ENCODE measurements at places on chromosomes 5 and 9.

- no peak for DNase-seq
Observed at GRCh38 chr9:130824643-130825350, 10.3 kb upstream of the ABL1 start.

DNA sequence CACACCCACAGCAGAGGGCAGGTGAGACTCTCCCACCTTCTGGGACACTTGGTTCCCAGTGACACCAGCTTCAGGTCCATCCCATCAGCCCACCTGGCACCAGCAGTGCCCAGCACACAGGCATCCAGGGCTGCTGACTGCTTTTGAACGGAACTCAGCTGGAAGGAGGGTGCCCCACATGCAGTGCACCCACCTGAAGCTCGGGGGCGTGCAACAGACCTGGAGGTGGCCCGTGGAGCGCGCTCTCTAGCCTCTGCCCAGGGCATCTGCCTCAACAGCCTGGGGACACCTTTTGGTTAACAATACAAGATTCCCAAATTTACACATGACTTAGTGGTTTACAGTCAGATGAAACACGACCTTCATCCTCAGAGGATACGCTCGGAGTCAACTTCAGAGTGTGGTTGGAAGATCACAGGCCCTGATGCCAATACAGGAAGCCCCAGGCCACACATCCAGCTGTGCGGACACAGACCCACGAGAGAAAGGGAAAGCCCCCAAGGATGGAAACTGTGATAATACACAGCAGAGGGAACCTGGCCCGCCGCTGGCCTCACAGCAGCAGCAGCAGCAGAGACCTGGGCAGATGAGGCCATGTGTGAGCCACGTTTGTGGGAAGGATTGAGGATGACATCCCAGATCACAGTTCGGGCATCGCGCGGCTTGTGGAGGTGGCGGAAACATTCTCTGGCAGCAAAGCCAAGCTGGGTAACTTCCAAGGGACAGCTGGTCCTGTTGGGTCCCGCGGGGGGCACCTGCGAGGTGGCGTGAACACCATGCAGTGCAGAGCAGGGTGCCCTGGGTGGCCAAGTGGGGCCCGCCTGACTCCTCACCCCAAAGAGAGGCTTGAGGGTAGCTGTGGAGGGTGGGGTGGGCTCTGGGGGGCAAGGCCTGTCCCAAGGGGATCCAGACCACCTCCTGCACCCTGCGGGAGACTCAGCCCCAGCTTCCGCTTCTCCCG lies 64.0 kb downstream of the SECISBP2 start:
- DNase-seq, result no peak

DNA sequence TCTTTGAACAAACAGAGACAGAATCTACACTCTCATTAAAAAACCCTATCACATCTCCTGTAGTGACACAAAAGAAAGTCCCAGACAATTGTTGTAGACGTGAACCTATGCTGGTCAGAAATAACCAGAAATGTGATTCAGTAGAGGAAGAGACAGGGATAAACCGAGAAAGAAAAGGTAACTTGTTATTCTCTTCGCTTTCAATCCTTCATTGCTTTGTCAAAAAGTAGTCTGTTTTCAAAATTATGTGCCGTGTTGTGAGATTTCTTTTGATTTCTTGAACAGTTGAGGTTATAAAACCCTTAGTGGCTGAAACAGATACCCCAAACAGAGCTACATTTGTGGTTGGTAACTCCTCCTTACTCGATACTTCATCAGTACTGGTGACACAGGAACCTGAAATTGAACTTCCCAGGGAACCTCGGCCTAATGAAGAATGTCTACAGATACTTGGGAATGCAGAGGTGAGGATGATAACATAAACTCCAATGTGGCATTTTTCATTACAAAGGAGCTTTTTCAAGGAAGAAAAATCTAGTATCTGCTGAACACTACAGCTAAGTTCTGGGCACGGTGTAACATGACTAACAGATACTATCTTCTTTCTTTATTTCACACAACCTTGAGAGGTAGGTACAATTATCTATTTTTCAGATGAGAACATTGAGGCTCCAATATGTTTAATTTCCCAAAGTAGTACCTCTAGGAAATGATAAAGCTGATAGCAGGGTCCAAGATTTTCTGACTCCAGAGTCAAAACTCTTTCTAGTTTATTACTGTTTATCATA lies 14.3 kb downstream of the HMGCR start:
- no peak for DNase-seq

DNA sequence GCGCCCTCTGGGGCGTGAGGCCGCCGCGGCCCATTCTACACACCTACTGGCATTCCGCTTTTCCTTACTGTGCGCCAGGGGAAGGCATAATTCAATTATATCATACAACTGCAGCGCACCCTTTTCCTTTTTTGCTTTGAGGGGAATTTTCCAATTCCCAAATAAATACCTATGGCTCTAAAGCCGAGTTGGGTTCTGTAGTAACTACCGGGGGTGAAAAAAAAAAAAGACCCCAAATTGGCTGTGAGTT lies 34.1 kb upstream of the NFIB start:
- DNase-seq, result no peak

DNA sequence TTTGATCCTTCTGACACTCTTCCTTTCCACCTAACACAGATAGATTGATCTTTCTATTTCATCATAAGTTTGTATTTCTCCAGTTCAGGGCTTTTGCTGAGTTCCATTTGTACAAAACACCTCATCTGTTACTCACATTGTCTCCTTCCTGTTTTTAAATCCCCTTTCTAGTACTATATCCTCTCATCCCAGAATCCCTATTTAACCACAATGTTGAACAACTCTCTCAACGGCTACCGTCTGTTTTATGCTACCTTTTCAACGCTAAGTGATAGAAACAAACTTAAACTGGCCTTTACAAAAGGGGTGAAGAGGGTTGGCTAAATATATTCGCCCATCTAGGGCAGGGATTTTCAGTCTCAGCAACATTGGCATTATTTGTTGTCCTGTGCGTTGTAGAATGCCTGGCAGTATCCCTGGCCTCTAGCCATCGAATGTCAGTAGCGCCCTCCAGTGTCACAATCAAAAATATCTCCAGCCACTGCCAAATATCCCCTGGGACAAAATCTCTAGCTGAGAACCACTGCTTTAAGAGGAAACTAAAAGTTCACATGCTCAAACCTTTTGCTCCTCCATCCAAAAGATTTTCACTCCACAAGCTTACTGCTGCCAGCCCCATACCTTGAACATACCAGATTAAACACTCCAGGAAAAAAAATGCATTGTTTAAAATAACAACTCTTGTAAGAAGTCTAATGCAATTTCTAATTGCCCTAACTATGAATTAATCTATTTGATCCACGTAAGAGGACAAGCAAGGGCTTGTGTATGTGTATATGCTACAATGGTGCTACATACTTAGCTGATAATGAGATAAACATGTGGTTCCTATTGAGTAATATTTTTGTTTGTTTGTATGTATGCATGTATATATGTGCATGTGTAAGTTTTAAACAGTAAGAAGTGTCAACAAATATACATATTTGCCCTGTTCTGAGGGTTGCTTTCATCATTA lies 344.0 kb downstream of the PTPRD start:
- DNase-seq, result no peak

DNA sequence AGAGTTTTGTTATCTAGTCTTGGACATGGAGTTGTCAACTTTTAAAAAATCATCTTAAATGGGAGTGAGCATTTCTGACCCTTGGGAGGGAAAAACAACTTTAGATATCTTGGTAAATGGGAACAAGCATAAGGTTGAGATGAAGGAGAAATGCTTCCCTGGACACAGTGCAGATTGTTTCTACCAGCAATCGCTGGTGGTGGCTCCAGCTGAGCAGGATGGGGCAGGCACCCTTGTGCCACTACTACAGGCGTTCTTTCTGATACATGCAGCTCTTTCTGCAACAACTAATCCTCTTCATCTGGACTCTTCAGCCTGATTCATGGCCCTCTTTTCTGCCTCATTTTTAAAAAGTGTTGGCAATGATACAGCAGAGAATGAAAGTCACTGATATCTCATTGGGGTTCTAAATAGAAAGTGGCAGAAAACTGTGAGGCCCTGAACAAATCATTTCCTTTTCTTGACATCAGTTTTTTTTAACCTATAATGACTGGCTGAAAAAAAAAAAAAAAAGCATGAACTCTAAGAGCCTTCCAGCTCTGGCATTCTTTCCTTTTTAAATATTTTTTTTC lies 409.4 kb upstream of the PTGER4 start:
- no peak for DNase-seq

GRCh38 chr5:73236541-73237128 lies 63.6 kb downstream of the TMEM174 start:
- DNase-seq, result no peak

- DNase-seq, result no peak
Observed at GRCh38 chr5:43390471-43390870, 21.7 kb downstream of the CCL28 start.

DNA sequence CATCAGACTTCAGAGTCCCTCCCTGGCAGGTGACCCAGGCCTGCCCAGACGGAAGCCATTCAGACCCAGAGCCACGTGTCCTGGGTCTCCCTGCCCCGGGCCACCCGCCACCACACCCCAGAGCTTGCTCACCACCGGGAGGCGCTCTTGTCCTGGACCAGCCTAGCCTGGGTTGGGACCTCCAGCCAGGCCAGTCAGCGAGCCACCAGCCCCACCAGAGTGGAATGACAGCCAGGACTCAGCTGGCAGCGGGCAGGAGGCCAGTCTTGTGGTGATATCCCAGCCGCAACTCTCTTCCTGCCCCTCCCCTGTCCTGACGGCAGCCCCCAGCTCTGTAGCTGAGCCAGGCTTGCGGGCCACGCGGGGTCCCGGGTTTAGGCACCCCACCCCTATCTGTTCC lies 1.7 kb upstream of the PTGDS start:
- peak; percentile 59 for DNase-seq

DNA sequence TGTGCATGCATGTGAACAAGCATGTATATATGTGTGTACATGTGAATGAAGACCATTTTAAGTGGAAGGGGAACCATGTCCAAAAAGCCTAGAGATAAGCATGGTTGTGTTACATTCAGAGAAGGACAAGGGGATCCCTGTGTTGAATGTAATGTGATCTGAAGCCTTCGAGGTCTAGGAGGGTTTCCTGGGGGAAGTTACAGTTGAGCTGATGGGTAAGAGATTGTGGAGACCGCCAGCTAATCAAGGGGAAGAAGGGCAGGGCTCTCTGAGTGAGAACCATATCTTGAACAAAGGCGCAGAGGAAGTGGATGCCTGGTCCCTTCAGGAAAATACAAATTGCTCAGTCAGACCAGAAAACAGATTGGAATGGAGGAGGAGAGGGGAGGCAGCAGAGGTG lies 45.5 kb upstream of the TNFSF15 start:
- DNase-seq, result no peak

- DNase-seq, result peak; percentile 77
Observed at GRCh38 chr9:5186416-5187169, 1.2 kb upstream of the INSL6 start.

- no peak for DNase-seq
Observed at GRCh38 chr5:126044111-126044668, 379.0 kb upstream of the GRAMD2B start.

DNA sequence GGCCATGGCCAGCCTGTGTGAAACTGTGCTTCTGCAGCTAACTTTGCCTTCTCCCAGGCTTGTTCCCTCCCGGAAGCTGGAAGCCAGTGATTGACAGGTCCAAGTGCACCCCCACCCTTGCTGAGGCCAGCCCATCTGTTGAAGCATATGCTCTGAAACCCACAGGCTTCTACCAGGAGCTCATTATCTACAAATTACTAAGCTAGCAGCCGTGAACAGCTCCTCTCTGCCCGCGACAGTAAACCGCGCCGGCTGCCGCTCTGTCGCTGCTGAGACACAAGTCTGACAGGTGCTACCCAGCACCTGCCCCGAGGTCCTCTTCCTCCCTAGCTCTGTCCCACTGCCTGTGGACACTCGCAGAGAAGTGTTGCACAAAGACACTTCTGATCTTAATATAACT lies 490.9 kb downstream of the GADD45G start:
- DNase-seq, result no peak

- no peak for DNase-seq
Observed at GRCh38 chr5:36596756-36597155, 9.7 kb upstream of the SLC1A3 start.

- DNase-seq, result no peak
Observed at GRCh38 chr5:130109152-130109551, 204.9 kb downstream of the CHSY3 start.

GRCh38 chr5:110968246-110969005 lies 103.1 kb upstream of the TSLP start:
- DNase-seq, result no peak

- no peak for DNase-seq
Observed at GRCh38 chr5:84057211-84057610, 327.5 kb downstream of the EDIL3 start.

DNA sequence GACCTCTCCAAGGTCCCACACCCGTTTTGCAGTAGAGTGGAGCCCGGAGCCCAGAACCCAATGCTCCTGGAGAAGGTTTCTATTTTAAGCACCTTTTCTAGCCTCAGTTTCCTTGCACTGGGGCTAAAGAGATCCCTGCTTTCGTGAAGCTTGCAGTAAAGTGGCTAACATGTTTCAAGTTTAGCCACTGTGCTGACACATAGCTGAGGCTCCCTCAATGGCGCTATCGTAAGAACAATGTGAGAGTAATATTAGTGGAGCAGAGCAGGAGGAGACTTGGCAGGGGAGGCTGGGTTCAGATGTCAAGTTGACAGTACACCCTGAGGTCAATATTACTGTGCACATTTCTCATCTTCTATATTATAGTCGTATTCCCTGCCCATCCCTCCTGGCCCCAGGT lies 7.9 kb downstream of the CTXN3 start:
- DNase-seq, result no peak

- DNase-seq, result no peak
Observed at GRCh38 chr5:23466401-23466912, 41.0 kb upstream of the PRDM9 start.

DNA sequence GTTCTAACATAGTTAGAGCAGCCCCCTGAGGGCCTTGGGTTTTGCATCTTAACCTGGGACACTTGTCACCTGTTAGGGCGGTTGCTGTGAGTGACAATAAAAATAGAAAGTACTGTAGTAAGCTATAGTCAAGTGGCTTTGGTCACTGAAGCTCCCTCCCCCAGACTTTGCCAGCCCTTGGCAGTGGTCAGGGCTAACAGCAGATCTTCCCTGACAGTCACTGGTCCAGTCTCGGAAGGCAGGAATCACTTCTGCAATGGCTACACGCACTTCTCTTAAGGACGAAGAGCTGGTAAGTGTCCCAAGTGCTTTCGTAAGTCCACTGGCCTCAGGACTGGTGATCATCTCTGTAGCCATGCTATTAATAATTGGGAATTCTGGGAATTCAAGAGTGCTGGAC lies 115.0 kb upstream of the RUSC2 start:
- no peak for DNase-seq

- DNase-seq, result no peak
Observed at GRCh38 chr5:2184563-2185540, 302.1 kb upstream of the IRX4 start.

DNA sequence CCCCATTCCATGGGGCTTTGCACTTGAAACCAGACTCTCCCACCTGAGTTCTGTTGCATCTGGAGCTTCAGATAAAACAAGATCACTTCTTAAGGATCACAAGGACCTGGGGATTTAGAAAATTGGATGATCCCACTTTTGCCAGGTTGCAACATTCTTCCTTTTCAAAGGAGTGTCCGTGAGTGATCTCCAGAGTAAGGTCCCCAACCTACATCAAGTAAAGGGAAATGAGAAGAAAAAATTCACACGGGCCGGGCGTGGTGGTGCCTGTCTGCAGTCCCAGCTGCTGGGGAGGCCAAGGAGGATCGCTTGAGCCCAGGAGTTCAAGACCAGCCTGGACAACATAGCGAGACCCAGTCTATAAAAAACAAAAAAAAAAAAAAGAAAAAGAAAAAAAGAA lies 41.2 kb upstream of the COL5A1 start:
- DNase-seq, result no peak

GRCh38 chr5:8478326-8478725 lies 609.4 kb downstream of the MTRR start:
- DNase-seq, result no peak

- DNase-seq, result no peak
Observed at GRCh38 chr9:133276001-133276884, 1.2 kb upstream of the ABO start.

GRCh38 chr5:16880547-16880946 lies 55.5 kb downstream of the MYO10 start:
- DNase-seq, result no peak
